Suprapubic skin (tissue), 4 donors: ENCODE measurements at places on chromosomes 1 and 21.

GRCh38 chr1:152968248-152968647 is 2.2 kb upstream of the SPRR4 start:
- no peak for DNase-seq

DNA sequence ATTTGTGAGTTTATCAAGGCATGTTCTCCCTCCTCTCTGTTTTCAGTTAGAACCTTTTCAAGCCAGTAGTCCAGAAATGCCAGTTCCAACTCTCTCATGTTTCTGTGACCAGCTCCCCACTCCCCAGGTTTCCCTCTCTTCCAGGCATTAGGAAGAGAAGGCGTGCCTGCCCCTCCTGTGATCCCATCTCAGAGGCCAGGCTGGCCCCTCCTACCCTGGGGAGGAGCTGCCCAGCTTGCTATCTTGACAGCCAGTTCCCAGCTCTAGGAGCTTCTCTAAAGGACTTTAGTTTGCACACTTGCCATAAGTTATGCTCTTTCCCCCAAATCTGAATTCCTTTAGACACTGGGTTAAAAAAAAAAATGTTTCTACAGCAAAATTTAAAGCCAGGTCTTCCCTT is 8.9 kb downstream of the HYI start:
- DNase-seq: peak; percentile 35

GRCh38 chr1:205497351-205497750 is 7.1 kb upstream of the CDK18 start:
- no peak for DNase-seq

DNA sequence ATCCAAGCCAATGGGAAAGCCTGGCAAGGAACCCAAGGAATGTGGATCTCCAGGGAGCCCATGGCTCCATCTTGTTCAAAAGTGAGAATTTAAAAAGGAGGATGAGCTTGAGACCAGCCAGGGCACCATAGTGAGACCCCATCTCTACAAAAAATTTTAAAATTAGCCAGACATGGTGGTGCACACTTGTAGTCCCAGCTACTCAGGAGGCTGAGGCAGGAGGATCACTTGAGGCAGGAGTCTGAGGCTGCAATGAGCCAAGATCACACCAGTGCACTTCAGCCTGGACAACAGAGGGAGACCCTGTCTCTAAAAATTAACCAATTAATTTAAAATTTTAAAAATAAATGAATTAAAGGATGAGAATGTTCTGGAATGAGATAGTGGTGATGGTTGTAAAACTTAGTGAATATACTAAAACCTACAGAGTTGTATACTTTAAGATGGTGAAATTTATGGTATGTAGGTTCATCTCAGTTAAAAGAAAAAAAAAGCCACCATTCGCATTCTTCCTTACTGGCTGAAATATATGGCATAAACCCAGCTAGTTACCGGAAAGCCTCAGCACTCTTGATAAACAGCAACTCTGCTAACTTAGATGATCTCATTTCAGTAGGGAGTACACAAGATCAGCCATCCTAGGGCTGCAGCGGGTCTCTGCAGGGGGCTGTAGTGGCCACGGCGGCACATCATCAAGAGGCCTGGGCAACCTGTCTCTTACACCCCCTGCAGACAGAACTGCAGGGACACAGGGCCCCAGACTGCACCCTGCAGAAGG is 48.3 kb upstream of the H6PD start:
- no peak for DNase-seq

DNA sequence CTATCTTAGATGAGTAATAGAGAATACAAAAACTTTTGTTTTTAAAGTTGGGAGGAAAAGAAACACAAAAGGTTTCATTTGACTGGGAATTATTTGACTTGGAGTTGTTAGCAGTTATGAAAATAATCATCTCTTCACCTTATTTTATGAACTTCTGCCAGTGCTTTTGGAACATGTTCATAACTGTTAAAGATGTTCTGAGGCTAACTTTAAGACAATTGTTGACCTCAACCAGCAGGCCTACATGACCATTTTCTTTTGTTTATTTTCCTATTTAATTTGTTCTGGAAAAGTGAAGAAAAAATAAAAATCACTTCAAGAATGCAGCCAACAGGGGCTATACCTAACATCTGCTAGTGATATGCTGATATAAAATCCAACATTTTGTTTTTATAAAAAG is 37.4 kb downstream of the JAM2 start:
- no peak for DNase-seq

DNA sequence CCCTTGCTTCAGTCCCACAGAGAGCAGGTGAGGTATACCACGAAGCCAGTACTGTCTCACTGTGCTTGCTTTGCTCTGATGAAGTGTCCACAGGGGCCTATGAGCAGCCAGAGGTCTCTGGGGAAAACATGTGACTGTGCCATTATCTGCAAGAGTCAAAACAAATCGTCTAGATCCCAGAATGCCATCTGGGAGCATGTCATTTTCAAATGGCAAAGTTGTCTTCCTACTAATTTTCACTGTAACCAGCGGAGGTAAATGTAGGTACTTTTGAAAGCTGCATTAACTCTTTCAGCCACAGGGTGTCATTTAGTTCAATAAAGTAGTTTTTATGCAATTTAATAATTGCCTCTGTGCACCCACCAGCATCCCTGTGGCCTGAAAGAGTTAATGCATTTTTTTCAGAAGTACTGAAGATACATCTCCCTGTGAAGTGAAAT is 173.6 kb upstream of the SGIP1 start:
- DNase-seq: no peak

DNA sequence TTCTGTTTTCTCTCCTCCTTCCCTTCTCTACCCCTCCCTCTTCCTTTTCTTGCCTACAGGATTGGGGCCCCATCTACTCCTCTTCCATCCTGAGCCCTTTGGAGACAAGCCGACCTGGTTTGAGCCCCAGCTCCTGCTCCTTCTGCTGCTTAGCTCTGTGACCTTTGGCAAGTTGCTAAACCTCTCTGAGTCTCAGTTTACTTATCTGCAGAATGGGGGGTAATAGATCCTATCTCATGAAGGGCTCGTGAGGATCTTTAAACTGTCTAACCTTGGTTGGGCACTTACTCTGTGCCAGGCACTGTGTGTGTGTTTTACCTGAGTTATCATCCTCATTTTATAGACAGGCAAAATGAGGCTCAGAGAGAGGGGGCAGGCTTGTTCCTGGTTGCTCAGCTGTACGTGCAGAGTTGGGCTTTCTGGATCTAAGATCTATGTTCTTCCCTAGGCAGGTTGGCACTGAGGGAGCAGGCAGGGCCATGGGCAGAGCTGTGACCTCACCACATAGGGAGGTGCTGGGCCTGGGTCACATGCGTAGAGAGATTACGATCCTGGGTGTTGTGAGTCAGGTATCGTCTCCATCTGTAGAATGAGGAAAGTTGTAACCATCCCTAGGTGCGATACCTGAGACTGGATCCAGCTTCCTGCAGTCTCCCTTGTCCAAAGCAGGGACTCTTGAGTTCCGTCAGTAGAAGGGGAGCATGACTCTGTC is 58.5 kb downstream of the FOXO6 start:
- no peak for DNase-seq

DNA sequence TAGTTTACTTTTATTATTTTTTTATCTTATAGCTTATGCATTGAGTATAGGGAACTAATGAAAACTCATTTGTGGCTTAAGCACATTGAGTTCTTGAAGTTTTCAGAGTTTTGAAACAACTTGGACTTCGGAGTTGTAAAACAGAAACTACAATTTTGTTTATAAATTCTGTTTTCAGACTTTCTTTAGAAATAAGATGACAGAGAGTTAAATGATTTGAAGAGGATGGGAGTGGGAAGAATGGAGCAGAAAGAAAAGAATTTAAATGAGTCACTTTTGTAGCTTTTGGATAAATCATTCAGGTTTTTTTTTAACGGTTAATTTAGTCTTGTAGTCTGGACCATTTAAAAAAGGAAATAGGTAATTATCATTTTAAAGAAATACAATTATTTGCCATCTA is 32.3 kb downstream of the INKA2 start:
- no peak for DNase-seq

DNA sequence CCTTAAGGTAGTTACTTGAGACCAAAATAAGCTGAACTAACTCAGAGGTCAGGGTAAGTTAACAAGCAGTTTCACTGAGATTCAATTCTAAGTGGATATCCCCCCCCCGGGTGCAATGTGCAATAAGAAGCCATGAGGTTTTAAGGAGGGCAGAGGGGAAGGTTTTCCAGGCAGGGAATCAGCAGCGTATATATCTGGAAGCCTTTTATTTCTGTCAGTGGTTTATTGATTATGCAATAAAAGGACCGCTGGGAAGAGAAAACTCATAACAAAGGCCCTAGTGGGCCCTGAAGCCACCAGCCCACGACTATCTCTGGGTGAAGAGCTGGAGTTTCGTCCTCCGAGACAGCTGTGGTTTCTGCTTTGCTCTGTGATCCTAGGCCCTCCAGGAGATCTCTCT is 53.1 kb upstream of the CTPS1 start:
- peak; percentile 14 for DNase-seq

GRCh38 chr1:26391450-26391849 is 18.9 kb upstream of the ZNF683 start:
- DNase-seq: no peak

GRCh38 chr1:73273886-73274285 is 924.1 kb downstream of the LRRIQ3 start:
- no peak for DNase-seq

- DNase-seq: no peak
Measured at GRCh38 chr1:39213511-39214002, 9.1 kb downstream of the MACF1 start.

GRCh38 chr1:4752059-4752458 is 97.7 kb downstream of the AJAP1 start:
- DNase-seq: no peak

DNA sequence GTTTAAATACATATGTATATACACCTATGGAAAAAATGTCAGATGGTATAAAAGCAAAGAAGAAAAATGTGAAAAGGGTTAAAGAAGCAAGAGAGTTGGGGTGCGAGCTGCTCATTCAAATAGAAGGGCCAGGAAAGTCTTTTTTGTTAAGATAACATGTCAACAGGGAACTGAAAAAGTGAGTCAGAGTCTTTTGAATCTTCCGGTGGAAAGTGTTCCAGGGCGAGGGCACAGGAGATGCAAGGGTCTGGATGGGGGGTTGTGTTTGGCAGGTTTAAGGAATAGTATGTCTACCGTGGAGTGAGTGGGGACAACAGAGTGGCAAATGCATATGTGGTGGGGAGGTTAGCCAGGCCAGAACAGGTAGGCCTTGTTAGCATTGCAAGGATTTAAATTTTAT is 22.2 kb upstream of the GNG12 start:
- no peak for DNase-seq

DNA sequence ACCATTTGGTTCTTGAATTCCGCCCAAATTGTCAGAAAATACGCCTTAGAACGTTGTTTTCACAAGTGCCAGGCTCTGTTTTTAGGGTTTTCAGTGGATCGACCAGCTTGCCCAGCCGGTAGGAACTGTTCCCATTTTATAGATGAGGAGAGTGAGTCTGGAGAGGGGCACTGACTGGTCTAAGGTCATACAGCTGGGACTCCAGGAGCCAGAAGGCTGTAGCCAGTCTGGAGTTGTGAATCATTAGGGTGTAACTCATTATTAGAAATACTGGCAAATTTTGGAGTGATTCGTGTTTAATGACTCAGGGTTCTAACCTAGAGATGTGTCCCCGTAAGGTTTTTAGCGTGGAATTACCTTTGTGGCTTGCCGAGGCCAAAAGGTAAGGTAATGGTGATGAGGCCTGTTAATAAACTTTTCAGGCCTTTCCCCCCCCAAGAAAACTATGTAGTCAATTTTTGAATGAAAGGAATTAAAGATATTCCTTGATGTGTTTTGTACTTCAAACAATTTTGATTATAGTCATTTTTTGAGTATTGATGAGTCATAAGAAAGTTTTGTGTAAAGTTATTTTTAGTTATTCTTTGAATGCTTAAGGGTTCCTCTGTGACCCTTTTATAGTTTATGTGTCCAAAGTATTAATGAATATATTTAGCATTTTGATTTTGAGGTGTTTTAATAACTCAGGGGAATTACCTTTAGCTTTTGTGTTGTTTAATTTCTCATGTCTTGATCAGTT is 2.1 kb downstream of the DYRK1A start:
- DNase-seq: no peak

GRCh38 chr1:242212401-242212800 is 213.5 kb upstream of the MAP1LC3C start:
- no peak for DNase-seq

GRCh38 chr1:110292031-110292741 is 47.0 kb upstream of the RBM15 start:
- DNase-seq: no peak

GRCh38 chr1:31524186-31524901 is 52.0 kb upstream of the TINAGL1 start:
- DNase-seq: no peak

GRCh38 chr1:16122916-16123315 is 33.0 kb downstream of the EPHA2 start:
- no peak for DNase-seq

GRCh38 chr1:9840176-9840575 is 16.4 kb upstream of the CLSTN1 start:
- no peak for DNase-seq

DNA sequence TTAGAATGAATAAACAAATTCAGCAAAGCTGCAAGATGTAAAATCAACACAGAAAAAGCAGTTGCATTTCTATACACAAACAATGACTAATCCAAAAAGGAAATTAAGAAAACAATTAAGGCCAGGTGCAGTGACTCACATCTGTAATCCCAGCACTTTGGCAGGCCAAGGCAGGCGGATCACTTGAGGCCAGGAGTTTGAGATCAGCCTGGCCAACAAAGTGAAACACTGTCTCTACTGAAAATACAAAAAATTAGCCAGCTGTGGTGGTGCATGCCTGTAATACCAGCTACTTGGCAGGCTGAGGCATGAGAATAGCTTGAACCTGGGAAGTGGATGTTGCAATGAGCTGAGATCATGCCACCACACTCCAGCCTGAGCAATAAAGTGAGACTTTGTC is 22.3 kb downstream of the THEM4 start:
- no peak for DNase-seq

- DNase-seq: no peak
Measured at GRCh38 chr1:174206148-174206836, 47.0 kb downstream of the RABGAP1L start.

- no peak for DNase-seq
Measured at GRCh38 chr1:161260376-161261260, 2.1 kb downstream of the PCP4L1 start.

- no peak for DNase-seq
Measured at GRCh38 chr1:115454837-115455511, 116.9 kb upstream of the NGF start.

DNA sequence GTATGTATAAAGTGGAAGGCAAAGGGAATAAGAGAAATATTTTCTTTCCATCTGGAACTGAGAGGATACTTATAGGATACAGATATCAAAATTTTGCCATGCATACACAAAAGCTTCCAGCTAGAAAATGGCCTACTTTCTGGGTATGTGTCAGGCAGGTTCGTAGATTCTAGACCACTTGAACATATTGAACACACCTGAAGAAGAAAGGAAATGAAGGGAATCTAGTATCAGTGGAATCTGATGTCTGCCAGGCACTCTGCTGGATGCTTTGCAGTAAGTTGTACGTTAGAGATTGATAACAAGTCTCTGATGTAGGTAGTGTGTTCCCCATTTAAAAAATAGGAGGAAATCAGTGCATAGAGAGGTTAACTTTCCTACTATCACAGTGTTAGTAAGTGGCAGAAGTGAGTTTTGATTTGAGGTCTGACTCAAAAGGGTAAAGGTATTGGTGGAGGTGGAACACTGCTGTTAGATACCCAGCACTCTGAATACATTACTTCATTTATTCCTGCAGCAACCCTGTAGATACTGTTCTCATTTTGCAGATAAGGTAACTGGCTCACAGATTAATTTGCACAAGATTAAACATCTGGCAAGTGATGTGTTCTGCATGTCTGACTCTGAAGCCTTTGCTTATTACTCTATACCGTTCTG is 3.0 kb downstream of the CAMSAP2 start:
- DNase-seq: no peak
